ENCODE measurements at places on chromosomes 13 and 19.

GRCh38 chr13:111917901-111918300 lies 149.0 kb upstream of the SOX1 start:
- no peak for DNase-seq

GRCh38 chr19:18155095-18156087 lies 2.4 kb downstream of the PIK3R2 start:
- DNase-seq = no peak

GRCh38 chr13:36211567-36211966 lies 2.8 kb downstream of the SOHLH2 start:
- no peak for DNase-seq

DNA sequence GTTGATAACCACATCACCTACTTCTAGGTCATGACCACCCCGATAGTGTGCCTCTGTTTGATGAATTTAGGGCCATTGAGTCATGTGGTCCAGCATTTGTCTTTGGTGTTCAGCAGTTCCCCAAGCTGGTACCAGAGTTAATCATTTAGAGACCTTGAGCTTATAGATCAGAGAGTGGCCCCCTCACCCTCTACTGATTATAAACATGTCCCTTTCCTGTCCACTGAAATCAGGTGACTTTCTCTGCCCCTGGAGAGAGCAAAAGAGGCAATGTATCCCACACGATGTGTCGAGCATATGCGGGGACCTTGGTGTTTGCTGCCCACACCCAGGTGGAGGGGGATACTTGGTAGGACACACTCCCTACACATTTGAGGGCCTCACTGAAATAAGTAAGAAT lies 46.3 kb downstream of the C13orf42 start:
- DNase-seq = no peak

- peak; percentile 83 for DNase-seq
Observed at GRCh38 chr19:10602330-10603083, 15.4 kb upstream of the AP1M2 start.

- DNase-seq = no peak
Observed at GRCh38 chr13:101649488-101650126, 197.1 kb downstream of the ITGBL1 start.

DNA sequence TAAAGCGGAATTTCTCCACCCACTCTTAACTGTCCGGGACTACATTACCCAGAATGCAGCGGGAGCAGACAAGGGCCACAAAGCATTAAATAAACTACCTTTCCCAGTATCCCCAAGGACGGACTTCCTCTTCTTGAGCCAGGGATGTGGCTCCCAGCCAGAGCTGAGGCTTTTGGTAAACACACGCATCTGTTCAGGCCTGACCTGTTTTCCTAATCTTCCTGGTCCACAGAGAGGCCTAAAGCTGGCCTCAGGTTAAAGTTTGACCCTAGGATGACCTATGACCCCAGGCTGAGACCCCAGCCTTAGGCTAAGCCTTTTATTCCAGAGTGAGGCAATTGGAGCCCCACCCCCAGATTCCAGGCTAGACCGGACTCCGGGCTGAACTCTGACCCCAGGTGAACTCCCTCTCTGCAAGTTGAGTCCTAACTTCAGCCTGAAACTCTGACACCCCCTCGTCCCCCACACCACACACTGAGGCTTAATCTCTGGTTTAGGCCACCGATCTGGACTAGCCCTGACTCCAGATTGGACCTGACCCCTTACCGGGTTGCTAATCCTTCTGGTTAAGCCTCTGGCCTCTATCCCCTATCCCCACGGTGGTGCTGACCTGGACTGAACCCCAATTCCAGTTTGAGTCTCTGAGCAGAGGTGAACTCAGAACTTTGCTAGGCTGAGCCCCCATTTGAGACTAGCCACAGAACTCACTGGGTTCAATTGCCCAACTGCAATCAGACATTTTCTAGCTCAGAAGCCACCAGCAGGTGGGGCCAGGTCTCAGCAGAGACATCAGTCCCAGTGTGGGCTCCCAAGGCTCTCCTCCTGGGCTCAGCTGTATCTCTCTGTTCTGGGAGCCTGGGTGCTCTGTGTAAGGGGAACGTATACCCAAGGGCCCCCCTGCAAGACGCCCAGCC lies 750 bp upstream of the GPR108 start:
- peak; percentile 44 for DNase-seq

All from stimulated activated CD4-positive, alpha-beta T cell treated with anti-CD3 and anti-CD28 coated beads, Interleukin-15, amount 100 ng/mL, for 1 hour (primary cell).